ENCODE measurements at places on chromosomes 6 and 20. TPM values are rescaled to one million over a fixed set of nuclear protein-coding genes. Genes with fewer than 3 reads are reported as not detected.
A peak's percentile ranks its signal among the peaks of the same experiment; 100 is the strongest.

Gene C6orf132
- 1.9 TPM for total RNA-seq

Gene CAGE1
- total RNA-seq, result not detected

Gene ZNF184
- total RNA-seq, result 3.7 TPM

Gene TRIM40
- total RNA-seq, result not detected

Gene RBBP8NL
- total RNA-seq, result not detected

Gene SLC17A4
- not detected for total RNA-seq

Gene PTPRK
- 27.9 TPM for total RNA-seq

Gene BFSP1
- total RNA-seq, result 0.73 TPM

Gene ADTRP
- not detected for total RNA-seq

Gene BTN1A1
- total RNA-seq, result not detected

GRCh38 chr6:134758621-134759020 lies 191.3 kb downstream of the ALDH8A1 start:
- no peak for DNase-seq

GRCh38 chr20:7161690-7162089 lies 394.2 kb downstream of the BMP2 start:
- no peak for DNase-seq

DNA sequence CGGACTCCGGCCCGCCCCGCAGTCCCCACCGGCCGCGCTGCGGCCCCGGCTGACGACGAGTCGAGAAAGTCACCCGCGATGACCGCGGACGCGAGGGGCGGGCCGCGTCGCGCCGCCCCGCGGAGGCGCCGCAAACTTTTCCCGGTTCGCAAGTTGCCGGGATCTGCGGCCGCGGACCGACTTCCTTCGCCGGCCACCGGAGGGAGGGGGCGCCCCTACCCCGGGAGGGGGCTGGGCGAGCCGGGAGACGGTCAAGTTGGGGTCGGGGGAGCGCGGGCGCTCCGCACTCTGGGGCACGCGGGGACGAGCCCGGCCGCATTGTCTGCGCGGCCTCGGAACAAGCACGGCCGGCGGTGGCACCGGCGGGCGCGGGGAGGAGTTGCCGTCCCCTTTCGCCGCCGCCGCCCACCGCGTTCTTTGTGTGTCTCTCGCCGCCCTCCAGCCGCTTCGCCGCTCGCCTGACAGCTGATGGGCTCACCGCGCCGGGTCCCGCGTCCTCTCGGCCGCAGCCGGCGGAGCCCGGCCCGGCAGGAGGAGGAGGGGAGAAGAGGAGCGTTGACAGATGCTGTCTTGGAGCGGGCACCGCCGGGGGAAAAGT lies 131.6 kb downstream of the OGFRL1 start:
- DNase-seq, result peak; percentile 74

GRCh38 chr20:34328928-34329677 lies 25.9 kb upstream of the AHCY start:
- no peak for DNase-seq

GRCh38 chr6:6270948-6271535 lies 49.4 kb downstream of the F13A1 start:
- DNase-seq, result no peak

DNA sequence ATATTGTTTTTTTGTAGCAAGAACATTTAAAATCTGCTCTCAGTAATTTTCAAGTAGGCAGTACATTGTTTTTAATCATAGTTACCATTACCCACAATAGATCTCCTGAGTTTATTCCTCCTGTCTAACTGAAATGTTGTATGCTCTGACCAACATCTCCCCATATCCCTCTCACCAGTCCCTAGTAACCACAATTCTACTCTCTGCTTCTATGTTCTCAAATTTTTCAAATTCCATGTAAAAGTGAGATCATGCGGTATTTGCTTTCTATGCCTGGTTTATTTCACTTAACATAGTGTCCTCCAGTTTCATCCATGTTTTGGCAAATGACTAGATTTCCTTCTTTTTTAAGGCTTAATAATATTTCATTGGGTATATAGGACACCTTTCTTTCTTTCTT lies 300.5 kb downstream of the KCNQ5 start:
- DNase-seq, result no peak

- DNase-seq, result no peak
These were observed 115.4 kb downstream of the ISM1 start for GRCh38 chr20:13336308-13337089.

- no peak for DNase-seq
These were observed 35.1 kb downstream of the LRFN2 start for GRCh38 chr6:40551966-40552505.

DNA sequence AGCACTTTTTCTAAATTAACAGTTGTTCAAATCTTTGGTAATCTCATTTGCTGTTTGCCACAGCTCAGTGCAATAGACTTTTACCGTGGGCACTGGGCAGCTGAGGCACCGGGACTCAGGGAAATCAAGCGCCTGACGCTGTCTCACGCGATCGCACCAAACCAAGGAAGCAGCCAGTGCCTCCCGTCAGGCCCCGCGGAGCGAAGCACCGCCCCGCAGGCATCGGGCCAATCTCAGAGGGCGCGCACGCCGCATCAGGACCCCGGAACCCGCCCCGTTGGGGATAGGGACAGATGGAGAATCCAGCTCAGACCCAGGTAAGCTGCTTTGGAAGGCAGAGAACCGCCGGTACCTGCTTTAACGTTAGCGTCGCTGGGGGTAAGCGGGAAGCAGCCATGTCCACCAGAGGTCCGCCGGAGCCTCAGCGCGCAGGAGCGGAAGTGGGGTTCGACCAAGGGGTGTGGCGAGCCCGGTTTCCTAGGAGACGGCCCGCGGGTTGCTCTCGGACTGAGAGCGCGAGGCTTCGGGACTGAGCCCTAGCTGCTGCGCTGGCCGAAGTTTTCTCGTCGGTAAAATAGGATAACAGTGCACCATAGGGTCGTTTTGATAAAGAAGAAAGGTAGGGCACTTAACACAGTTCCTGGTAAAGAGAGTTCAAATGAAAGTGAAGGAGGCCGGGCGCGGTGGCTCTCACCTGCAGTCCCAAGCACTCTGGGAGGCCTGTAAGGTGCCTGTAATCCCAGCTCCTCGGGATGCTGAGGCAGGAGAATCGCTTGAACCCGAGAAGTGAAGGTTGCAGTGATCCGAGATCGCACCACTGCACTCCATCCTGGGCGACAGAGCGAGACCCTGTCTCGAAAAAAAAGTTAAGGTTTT lies at the start of gene LYRM2:
Gene LYRM2 (minus strand): TSS at position 428 of the 876 bp plus-strand sequence. CDS start 31 bp downstream, at position 397.
- peak; percentile 97 for DNase-seq

DNA sequence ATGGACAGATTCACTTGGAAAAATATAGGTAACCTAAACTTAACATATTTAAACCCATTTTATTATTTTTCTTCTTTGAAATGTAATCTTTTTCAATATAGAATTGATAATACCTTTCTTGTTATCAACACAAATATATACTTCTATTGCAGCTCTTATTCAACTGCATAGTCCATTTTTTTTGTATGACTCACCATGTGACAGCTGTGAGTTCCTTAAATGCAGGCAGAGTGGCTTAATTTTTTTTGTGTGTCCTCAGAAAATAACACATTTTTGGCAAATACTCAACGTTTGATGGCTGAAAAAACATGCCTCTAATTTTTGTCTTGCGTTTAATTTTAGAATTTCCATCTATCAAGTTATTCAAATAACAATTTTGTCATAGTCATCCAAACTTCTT lies 454.8 kb downstream of the PHF3 start:
- DNase-seq, result no peak

GRCh38 chr6:100565439-100566104 lies 100.9 kb upstream of the SIM1 start:
- DNase-seq, result no peak
